Lung (tissue), 17 donors: ENCODE measurements at places on chromosomes 7 and 10. TPM values are rescaled to one million over a fixed set of nuclear protein-coding genes. Genes with fewer than 3 reads are reported as not detected.
A peak's percentile ranks its signal among the peaks of the same experiment; 100 is the strongest.

Gene LIPN
- 0.55 TPM for total RNA-seq

- no peak overlapping the region for H3K27ac ChIP-seq
- no peak overlapping the region for H3K4me3 ChIP-seq
- DNase-seq, result no peak
- H3K36me3 ChIP-seq, result no peaks in the 10 kb centered on the region
- no peaks in the 10 kb centered on the region for H3K27me3 ChIP-seq
- peaks cover 2% of the 10 kb centered on the region for H3K4me1 ChIP-seq
Measured at GRCh38 chr10:97338041-97338440, 3.5 kb upstream of the FRAT2 start.

DNA sequence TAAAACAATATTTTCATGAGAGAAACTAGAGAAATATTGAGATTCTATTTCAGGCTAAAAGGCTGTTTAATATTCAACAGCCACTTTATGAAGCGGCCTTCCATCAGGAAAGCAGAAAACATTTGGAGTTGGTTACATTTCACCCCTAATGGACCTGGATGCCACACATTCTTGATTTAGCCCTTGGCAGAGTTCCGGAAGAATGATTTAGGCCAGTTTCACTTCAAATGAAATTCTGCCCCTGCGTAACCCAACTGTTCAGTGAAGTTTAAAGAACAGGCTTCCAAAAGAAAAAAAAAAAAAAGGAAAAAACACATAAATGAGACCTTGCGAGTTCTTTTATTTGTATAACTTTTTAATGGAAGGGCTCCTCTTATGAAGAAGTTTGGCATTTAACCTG lies 239.2 kb upstream of the AKR1E2 start:
- no peaks in the 10 kb centered on the region for H3K27me3 ChIP-seq
- H3K4me3 ChIP-seq, result no peak overlapping the region
- DNase-seq, result peak; percentile 68

- H3K36me3 ChIP-seq, result peaks cover 7% of the 10 kb centered on the region
- no peaks in the 10 kb centered on the region for H3K27me3 ChIP-seq
- H3K4me1 ChIP-seq, result no peaks in the 10 kb centered on the region
- no peak overlapping the region for H3K27ac ChIP-seq
- peak; percentile 77 for DNase-seq
Measured at GRCh38 chr10:97759158-97759887, 12.5 kb downstream of the SFRP5 start.

- peaks cover 5% of the 10 kb centered on the region for H3K36me3 ChIP-seq
- H3K4me1 ChIP-seq, result peaks cover 29% of the 10 kb centered on the region
- no peak for DNase-seq
Measured at GRCh38 chr7:129903935-129904334, 48.8 kb downstream of the UBE2H start.

- H3K4me1 ChIP-seq, result no peaks in the 10 kb centered on the region
- no peaks in the 10 kb centered on the region for H3K36me3 ChIP-seq
- H3K27me3 ChIP-seq, result no peaks in the 10 kb centered on the region
- no peak overlapping the region for H3K27ac ChIP-seq
Measured at GRCh38 chr7:80369321-80369720, 142.5 kb downstream of the GNAT3 start.

DNA sequence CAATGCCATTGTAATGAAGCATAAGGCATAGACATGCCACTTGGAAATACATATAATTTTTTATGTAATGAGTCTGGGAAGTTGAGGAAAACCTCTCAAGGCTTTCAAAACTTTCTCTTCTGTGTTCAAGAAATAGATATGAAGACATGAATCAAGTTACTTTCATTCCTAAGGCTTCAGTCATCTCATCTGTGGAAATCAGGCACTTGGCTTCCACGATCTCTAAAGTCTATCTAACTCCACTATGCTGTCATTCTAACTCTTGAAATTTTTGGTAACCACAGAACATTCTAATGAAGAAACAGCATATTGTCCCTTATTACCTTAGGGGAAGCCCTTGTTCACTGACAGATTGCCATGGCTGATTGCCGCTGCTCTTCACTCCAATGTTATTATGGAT lies 242.6 kb downstream of the CNTNAP2 start:
- no peak for DNase-seq
- H3K27ac ChIP-seq, result no peak overlapping the region
- H3K36me3 ChIP-seq, result no peaks in the 10 kb centered on the region
- no peaks in the 10 kb centered on the region for H3K4me1 ChIP-seq

- no peak overlapping the region for H3K27ac ChIP-seq
- H3K4me1 ChIP-seq, result no peaks in the 10 kb centered on the region
- DNase-seq, result no peak
- H3K27me3 ChIP-seq, result no peaks in the 10 kb centered on the region
Measured at GRCh38 chr7:158684329-158684728, 20.3 kb downstream of the NCAPG2 start.

- DNase-seq, result no peak
- no peak overlapping the region for H3K27ac ChIP-seq
- H3K4me1 ChIP-seq, result no peaks in the 10 kb centered on the region
- H3K4me3 ChIP-seq, result no peak overlapping the region
- no peaks in the 10 kb centered on the region for H3K27me3 ChIP-seq
Measured at GRCh38 chr7:35550831-35551230, 144.1 kb downstream of the HERPUD2 start.

DNA sequence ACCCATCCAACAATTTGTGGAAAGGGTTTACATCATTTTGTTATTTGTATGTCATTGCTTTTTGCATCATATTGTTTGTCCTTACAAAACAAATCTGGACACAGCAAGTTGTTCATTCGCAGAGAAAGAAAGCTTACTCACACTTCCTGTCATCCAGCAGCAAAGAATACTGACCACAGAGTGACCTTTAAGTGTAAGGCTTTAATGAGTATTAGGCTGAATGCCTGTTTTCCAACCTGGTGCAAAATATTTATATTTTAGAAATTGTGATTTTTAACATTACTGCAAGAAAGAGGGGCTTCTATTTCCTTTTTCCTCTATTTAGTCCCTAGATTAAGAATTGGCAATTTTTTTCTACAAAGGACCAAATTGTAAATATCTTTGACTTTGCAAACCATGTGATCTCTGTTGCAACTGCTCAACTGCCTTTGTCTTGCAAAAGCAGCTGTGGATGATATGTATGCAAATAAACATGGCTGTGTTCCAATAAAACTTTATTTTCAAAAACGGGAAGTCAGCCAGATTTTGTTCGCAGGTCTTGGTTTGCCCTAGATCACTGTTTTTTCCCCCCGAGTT lies 27.8 kb upstream of the ITGB1 start:
- H3K36me3 ChIP-seq, result no peaks in the 10 kb centered on the region
- H3K27me3 ChIP-seq, result no peaks in the 10 kb centered on the region
- H3K27ac ChIP-seq, result peak overlapping the region; percentile 58
- peaks cover 24% of the 10 kb centered on the region for H3K4me1 ChIP-seq

DNA sequence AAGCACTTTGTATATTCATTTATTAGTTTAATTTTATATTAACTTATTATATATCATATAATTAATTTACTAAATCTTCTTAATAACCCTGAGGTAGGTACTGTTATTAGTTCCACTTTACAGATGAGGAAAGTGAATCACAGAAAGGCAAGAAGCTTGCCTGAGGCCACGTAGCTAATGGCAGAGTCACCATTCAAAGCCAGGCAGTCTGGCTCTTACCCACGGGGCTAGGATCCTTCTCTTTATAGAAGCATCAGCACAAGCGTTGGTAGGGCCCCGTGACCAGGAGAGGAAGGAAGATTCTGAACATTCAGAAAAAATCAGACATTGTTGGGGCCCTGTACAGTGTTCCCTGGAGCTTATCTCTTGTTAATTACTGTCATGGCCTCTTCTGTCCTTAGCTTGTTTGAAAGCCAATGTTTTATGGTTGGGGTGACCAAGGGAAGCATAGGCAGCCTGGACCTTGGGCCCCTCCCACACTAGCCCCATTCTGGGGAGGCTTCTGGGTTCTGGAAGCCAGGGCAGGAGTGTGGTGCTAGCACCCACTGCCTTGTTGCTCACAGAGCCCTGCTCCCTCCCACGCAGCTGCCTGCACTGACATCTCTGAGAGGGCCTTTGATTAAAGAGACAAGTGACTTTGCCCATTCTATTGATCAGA lies 31.1 kb upstream of the SLF2 start:
- no peaks in the 10 kb centered on the region for H3K36me3 ChIP-seq
- no peaks in the 10 kb centered on the region for H3K27me3 ChIP-seq
- DNase-seq, result peak; percentile 64
- H3K4me3 ChIP-seq, result no peak overlapping the region
- H3K4me1 ChIP-seq, result peaks cover 3% of the 10 kb centered on the region

- H3K4me3 ChIP-seq, result no peak overlapping the region
- H3K36me3 ChIP-seq, result no peaks in the 10 kb centered on the region
Measured at GRCh38 chr7:116834815-116835504, 27.4 kb upstream of the CAPZA2 start.

Gene TDRD1
- total RNA-seq, result 0.37 TPM

DNA sequence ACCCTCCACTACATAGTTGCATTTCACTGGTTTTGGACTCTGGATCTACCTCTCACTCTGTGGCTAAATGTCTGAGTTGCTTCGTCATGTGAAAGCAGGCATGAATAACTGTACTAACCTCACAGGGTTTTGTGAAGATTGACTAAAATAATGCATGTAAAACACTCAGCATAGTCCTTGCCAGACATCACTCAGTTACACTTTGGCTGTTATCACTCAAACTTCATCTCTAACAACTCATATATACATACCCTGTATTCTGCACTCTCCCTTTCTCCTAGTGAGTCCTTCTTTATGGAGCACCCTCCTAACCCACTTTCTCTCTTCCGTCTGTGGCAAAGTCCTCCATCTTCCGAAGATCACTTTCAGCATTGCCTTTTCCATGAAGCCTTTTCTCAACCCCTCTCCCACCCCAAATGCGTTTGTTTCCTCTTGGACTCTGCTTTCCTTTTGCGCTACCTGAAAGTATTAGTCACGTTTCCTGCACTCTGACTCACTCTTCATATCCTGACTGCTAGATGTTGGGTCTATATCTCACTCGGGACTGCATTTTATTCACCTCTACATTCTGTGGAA lies 72.6 kb downstream of the OSBPL3 start:
- H3K27me3 ChIP-seq, result no peaks in the 10 kb centered on the region
- no peak for DNase-seq
- no peak overlapping the region for H3K27ac ChIP-seq

Gene SLC18A3
- not detected for total RNA-seq

Gene RAB19
- 3.2 TPM for total RNA-seq

Gene ENTPD1
- total RNA-seq, result 46.6 TPM

Gene TSPAN15
- 63.0 TPM for total RNA-seq

GRCh38 chr7:103680161-103681144 lies 234.4 kb upstream of the SLC26A5 start:
- no peaks in the 10 kb centered on the region for H3K36me3 ChIP-seq
- DNase-seq, result no peak
- H3K27me3 ChIP-seq, result no peaks in the 10 kb centered on the region
- H3K27ac ChIP-seq, result no peak overlapping the region
- no peaks in the 10 kb centered on the region for H3K4me1 ChIP-seq

GRCh38 chr10:74329873-74330272 lies 178.9 kb downstream of the ADK start:
- H3K36me3 ChIP-seq, result no peaks in the 10 kb centered on the region
- H3K4me1 ChIP-seq, result no peaks in the 10 kb centered on the region
- no peaks in the 10 kb centered on the region for H3K27me3 ChIP-seq
- no peak overlapping the region for H3K27ac ChIP-seq
- no peak overlapping the region for H3K4me3 ChIP-seq

GRCh38 chr7:137908106-137908505 lies 61.3 kb upstream of the DGKI start:
- H3K4me1 ChIP-seq, result no peaks in the 10 kb centered on the region
- DNase-seq, result peak; percentile 26

Gene STEAP2
- 16.7 TPM for total RNA-seq

Gene SLC16A9
- 2.3 TPM for total RNA-seq

DNA sequence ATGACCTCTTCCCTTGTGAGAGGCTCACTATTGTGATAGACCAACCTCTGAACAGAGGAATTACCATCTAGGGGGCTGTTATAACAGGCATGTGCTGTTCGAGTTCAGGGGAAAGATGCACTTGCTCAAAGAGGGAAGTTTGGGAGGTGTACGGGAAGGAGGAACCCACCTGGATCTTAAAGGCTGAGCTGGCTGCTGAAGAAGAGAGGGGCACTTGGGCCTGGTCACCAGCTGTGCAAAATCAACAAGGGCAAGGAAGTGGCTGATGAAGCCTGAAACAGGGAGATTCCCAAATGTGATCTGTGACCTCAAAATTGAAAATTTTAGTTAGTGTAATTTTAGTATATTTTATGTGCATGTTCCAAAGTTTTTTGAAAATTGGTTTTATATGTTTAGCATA lies 407.2 kb downstream of the AUTS2 start:
- no peaks in the 10 kb centered on the region for H3K27me3 ChIP-seq
- H3K4me3 ChIP-seq, result no peak overlapping the region

- H3K27me3 ChIP-seq, result peaks cover 13% of the 10 kb centered on the region
- H3K4me3 ChIP-seq, result no peak overlapping the region
- DNase-seq, result no peak
Measured at GRCh38 chr10:103504181-103504783, 10.8 kb downstream of the NEURL1 start.

Gene CRHR2
- not detected for total RNA-seq

GRCh38 chr7:71267734-71268469 lies 136.0 kb downstream of the GALNT17 start:
- H3K27ac ChIP-seq, result no peak overlapping the region
- no peaks in the 10 kb centered on the region for H3K36me3 ChIP-seq
- DNase-seq, result no peak
- H3K4me1 ChIP-seq, result peaks cover 5% of the 10 kb centered on the region
- H3K27me3 ChIP-seq, result no peaks in the 10 kb centered on the region

Gene ITPRID1
- total RNA-seq, result 2.4 TPM

Gene TMEM140
- total RNA-seq, result 19.7 TPM

Gene TMEM176B
- total RNA-seq, result 37.2 TPM

Gene CPN1
- total RNA-seq, result not detected

Gene CLDN3
- 43.8 TPM for total RNA-seq

Gene ZNF804B
- total RNA-seq, result not detected

- H3K27me3 ChIP-seq, result no peaks in the 10 kb centered on the region
- no peak for DNase-seq
- H3K4me3 ChIP-seq, result no peak overlapping the region
- no peak overlapping the region for H3K27ac ChIP-seq
- H3K36me3 ChIP-seq, result no peaks in the 10 kb centered on the region
Measured at GRCh38 chr7:2312267-2312929, 1.8 kb downstream of the SNX8 start.

Gene CFAP69
- total RNA-seq, result 60.0 TPM

DNA sequence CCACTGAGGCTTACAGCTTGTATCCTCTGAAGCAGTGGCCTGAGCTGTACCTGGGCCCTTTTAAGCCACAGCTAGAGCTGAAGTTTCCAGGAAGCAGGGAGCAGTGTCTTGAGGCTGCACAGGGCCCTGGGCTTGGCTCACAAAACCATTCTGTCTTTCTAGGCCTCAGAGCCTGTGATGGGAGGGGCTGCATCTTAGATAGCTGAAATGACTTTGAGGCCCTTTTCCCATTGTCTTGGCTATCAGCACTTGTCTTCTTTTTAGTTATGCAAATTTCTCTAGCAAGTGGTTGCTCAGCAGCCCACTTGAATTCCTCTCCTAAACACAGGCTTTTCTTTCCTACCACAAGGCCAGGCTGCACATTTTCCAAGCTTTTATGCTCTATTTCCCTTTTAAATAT lies 864.2 kb downstream of the REEP3 start:
- H3K36me3 ChIP-seq, result no peaks in the 10 kb centered on the region
- no peak overlapping the region for H3K27ac ChIP-seq
- no peak for DNase-seq
- H3K27me3 ChIP-seq, result no peaks in the 10 kb centered on the region
- H3K4me1 ChIP-seq, result no peaks in the 10 kb centered on the region

Gene FAM25C
- total RNA-seq, result not detected

- peaks cover 25% of the 10 kb centered on the region for H3K4me1 ChIP-seq
- peak overlapping the region; percentile 94 for H3K27ac ChIP-seq
- no peaks in the 10 kb centered on the region for H3K27me3 ChIP-seq
- no peaks in the 10 kb centered on the region for H3K36me3 ChIP-seq
Measured at GRCh38 chr10:117374506-117375359, 507 bp downstream of the PDZD8 start.

- no peaks in the 10 kb centered on the region for H3K36me3 ChIP-seq
- peak; percentile 36 for DNase-seq
- H3K27me3 ChIP-seq, result no peaks in the 10 kb centered on the region
- no peak overlapping the region for H3K4me3 ChIP-seq
- H3K4me1 ChIP-seq, result no peaks in the 10 kb centered on the region
Measured at GRCh38 chr10:78231939-78232338, 198.3 kb downstream of the RPS24 start.
